ENCODE measurements at places on chromosomes 11 and 22.

DNA sequence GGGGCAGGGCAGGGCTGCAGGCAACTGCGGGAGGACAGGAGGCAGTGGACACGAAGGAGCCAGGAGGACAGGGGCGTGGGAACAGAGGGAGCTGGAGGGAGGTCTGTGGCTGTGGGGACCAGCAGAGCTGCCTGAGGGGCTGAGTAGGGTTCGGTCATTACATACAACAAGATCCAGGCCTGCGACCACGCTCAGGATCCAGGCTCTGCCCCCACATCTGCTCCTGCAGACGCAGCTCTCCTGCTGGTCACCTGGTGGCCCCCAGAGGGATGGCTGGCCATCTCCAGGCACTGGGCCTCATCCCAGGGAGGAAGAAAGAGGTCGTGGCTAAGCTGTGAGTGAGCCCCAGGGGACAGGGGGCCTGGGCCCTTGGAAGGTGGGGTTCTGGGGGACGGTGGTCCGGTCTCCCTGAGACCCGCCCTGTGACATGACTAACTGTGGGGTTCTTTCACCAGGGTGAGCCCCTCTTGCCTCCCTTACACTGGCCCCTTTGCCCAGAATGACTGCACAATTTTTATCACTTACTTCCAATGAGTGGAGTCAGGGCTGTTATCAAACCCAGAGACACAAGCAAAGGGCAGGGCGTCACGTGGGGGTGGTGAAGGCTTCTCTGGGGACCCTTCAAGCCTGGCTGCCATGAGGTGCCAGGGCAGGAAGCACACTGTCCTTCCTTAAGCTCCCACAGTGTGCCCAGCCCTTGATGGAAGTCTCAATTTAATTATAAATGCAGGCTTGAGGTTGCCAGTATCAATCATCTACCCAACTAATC is 6.7 kb upstream of the APOBEC3A start:
- DNase-seq, result no peak

GRCh38 chr11:66967670-66968425 is 7.3 kb upstream of the C11orf86 start:
- peak; percentile 78 for DNase-seq

DNA sequence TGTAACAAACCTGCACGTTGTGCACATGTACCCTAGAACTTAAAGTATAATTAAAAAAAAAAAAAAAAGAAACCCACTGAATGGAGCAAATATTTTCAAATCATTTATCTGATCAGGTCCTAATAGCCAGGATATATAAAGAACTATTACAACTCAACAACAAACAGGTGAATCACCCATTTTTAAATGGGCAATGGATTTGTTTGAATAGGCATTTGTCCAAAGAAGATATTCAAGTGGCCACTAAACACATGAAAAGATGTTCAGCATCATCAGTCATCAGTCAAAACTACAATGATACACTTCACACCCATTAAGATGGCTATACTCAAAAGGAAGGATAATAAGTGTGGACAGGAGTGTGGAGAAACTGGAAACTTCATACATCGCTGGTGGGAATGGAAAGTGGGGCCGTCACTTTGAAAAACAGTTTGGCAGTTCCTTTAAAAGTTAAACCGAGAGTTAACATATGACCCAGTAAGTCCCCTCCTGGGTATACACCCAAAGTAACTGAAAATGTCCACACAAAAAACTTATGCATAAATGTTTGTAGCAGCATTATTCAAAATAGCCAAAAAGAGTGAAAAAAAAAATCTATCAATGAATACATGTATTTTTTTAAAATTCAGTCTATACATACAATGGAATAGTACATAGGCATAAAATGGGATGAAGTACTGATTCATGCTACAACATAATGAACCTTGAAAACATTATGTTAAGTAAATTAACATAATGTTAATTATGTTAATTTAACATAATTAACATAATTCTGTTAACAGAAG is 53.1 kb downstream of the ARRB1 start:
- no peak for DNase-seq

DNA sequence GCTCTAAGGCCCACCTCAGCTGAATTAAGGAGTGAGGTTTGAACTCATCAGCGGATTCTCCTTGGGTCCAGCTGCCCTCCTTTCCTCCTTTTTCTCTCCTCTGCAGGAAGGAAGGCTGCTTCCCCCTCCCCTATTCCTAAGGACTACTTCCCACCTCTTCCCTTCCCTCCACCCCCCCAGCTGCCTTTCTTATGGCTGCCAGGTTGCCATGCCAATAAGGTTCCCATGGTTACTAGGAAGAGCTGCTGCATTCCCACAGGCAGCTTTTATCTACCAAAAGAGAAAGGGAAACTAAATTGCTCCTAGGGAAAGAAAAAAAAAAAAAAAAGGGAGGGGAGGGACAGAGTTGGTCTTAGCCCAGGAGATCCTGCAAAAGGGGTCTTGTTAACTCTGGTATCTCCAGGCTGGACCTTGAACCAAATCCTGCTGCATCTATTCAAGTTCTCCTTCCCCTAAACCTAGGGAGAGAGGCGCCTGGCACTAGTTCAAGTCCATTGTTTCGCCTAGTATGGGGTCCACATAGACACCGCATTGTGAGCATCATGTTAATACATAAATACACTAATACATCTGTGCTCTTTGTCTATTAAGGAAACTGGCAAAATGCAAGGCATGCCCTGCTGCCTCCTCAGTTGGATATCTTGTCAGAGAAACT is 21.2 kb upstream of the FEZ1 start:
- DNase-seq, result no peak

DNA sequence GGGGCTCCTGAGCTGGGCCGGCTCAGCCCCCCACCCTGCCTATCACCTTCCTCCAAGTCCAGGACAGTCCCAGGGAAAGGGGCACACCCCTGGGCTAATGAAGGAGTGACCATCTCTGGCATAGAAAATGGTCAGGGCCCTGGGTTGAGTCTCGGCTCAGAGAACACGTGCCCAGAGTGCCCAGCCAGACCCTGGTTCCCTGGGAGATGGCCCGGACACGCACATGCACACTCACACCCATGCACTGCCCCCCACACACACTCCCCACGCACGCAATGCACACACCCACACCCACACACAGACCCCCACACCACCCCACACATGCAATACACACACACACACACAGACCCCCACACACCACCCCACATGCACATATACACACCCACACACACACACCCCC is 28.7 kb downstream of the KCNC1 start:
- DNase-seq, result no peak

DNA sequence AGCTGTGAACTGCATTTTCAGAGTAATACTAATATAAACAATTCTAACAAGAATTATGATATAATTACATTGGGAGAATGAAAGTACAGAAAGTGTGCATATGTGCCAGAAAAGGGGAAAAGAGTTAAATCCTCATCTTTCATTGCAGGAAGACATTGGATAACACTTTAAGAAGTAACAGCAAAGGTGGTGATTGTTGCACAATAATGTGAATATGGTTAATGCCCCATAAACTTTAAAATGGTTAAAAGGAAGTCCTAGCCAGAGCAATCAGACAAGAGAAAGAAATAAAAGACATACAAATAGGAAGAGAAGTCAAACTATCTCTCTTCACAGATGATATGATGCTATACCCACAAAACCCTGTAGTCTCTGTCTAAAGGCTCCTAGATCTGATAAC is 111.5 kb downstream of the TTC28 start:
- no peak for DNase-seq

All from HS-5 (cell line).